ENCODE measurements at places on chromosomes 7 and 10.

GRCh38 chr7:1100386-1100785 lies 12.5 kb downstream of the GPER1 start:
- no peak for DNase-seq

DNA sequence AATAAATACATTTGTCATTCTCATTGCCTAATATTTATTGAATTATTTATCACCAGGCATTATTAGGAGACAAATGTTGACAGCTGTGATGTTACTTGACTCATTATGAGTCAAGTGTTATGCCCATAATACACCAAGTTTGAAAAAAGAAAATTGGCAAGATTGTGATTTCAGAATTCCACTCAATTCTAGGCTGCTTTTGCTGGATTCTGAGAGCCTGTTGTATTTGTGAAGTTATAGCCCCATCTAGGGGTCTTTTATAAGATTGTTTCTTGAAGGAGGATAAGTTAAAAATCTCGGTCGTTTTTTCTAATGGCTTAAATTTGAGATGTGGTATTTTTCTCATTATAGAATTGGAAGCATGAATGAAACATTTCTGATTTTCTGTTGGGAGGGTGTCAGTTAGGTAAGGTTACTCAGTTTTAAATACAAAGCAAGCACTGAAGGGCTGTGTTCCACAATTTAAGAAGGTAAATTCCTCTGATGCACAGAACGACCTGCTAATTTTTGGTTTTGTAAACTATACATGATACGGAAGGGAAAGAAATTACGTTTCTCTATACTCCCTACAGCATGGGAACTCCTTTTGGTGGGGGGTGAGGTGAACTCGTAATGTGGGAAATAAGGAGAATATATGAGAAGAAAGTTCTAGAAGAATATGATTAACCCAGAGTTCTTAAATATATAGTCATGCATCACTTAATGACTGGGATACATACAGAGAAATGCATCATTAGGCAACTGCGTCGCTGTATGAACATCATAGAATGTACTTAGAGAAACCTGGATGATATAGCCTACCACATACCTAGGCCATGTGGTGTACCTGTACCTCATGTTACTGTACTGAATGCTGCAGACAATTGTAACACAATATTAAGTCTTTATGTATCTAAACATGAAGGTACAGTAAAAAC lies 2.6 kb downstream of the STK31 start:
- DNase-seq: peak; percentile 67

DNA sequence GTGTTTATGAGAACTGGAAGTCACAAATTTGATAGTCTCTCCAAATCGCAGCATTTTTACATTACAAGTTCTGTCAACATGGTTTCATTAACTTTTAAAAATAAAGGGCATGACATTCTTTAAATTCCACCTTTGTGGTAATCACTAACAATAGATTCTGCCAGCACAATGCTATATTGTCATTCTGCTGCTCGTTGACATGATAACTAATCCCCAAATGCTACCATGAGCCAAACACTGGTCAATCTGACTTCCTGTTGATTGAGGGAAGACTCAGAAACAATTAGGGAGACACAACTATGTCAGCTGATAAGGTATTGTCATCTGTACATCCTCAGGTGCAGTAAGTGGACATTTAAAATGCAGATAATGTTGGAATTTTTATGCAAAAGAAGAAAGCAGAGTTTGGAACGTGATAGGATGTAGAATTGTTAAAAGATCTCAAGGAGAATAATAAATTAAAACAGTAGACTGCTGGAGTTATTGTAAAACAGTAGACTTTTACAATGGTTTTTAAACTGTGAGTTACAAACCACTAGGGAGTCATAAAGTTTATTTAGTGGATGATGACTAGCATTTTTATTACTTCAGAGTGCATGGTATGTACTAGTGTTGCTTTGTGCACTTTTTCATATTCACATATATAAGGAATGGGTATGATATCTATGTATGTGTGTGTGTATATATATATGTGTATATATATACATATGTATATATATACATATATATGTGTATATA lies 126.4 kb upstream of the DKK1 start:
- no peak for DNase-seq

DNA sequence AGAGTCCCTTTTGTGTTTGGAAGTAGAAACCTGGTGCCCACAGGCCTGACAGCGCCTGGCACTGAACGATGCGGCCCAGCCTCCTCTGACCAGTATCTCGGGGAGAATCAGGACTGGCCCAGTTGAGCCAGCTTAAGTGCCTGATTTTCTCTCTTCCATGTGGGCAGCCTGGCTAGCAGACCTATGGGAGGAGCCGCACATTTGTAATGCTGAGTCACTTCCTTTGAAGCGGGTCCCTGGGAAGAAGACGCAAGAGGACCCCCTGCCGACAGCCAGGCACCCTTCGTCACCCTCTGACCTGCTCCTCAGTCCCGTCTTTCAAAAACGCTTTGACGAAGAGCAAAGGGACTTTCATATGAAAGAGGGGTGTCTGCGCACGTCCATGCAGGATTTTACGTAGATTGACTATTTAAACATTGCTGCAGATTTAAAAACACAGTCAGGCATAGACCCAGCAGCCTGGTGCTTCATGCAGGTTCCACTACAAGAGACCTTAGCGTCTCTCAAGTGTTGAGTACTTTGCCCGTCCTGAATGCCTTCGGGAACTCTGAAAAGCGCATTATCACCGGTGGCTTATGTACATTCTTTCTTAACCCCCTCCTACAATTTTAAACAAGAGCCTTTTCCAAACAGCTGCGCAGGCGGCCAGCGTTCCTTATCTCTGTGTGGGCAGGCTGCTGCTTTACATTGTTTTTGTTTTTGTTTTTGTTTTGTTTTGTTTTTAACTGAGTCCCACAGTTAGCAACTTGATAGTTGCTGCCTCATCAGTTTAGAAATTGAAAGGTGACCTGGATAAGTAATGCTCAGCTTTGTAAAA lies 36.5 kb upstream of the AP5Z1 start:
- DNase-seq: peak; percentile 17

All from RWPE1 (cell line).